ENCODE measurements at places on chromosomes 4 and X. TPM values are rescaled to one million over a fixed set of nuclear protein-coding genes. Genes with fewer than 3 reads are reported as not detected.

Gene MAMLD1
- 2.2 TPM for total RNA-seq

Gene BMX
- 0.07 TPM for total RNA-seq

Gene FAM50A
- 65.9 TPM for total RNA-seq

DNA sequence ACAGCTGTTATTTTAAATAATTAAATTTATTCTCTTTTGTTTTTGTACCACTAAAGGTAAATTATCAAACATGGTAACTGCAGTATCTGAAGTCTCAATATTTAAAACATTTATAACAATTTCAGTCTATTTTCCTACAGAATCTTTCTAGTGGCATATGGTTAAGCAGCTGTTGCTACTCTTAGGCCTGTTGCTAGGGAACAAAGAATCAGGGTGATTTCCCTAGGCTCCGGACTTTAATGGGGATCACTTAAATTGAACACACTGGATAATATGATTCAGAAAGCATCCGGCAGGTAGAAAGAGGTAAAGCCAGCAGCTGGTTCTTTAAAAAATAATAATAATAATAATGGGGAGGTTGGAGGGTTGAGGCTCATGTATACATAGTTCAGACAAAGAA lies 17.6 kb downstream of the FBXO8 start:
- H3K27me3 ChIP-seq: no peaks in the 10 kb centered on the region
- no peaks in the 10 kb centered on the region for H3K36me3 ChIP-seq

GRCh38 chr4:173704201-173704600 lies 174.2 kb upstream of the HAND2 start:
- DNase-seq: no peak
- no peaks in the 10 kb centered on the region for H3K4me1 ChIP-seq
- no peaks in the 10 kb centered on the region for H3K36me3 ChIP-seq
- H3K4me3 ChIP-seq: no peak overlapping the region
- H3K27me3 ChIP-seq: no peaks in the 10 kb centered on the region

DNA sequence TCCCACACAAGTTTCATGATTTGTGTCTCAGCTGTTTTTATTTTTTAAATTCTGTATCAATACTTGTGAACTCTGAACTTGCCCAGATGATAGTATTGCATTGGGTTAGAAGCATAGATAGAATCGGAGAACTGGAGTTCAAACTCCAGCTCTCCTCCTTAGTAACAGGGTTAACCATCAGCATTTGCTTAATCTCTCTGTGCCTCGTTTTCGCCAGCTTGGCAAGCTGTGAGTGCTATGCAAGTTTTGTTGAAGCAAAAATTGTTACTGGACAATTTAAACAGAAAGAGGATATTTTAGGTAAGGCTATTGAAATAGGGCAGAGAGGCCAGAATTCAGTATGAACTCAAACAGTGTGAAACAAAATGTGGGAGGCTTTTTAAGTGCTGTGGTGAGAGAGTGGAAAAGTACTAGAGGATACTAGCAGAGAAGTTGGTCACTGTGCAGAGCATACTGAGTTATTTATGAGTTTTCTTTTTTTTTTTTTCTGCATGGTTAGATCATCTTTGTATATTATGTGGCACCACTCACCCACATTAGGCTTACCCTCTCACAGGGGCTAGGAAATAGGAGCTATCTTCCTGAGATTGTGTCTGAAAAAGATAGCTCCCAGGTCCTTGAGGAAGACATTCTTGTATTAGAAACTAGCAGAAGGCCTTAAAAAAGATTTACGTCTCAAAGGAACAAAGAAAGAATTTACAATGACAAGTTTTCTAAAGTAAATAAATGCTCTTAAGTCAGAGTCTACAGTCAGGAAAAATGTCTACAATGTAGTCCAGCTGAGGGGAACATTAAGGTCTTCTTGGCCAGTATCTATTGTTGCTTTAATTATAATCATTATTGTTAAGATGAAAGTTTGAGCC lies 1126.6 kb downstream of the FAT4 start:
- peaks cover 3% of the 10 kb centered on the region for H3K4me1 ChIP-seq
- H3K36me3 ChIP-seq: no peaks in the 10 kb centered on the region
- no peak for DNase-seq
- no peaks in the 10 kb centered on the region for H3K27me3 ChIP-seq

GRCh38 chrX:151754047-151754429 lies 19.5 kb downstream of the CNGA2 start:
- H3K4me1 ChIP-seq: no peaks in the 10 kb centered on the region
- H3K36me3 ChIP-seq: no peaks in the 10 kb centered on the region

DNA sequence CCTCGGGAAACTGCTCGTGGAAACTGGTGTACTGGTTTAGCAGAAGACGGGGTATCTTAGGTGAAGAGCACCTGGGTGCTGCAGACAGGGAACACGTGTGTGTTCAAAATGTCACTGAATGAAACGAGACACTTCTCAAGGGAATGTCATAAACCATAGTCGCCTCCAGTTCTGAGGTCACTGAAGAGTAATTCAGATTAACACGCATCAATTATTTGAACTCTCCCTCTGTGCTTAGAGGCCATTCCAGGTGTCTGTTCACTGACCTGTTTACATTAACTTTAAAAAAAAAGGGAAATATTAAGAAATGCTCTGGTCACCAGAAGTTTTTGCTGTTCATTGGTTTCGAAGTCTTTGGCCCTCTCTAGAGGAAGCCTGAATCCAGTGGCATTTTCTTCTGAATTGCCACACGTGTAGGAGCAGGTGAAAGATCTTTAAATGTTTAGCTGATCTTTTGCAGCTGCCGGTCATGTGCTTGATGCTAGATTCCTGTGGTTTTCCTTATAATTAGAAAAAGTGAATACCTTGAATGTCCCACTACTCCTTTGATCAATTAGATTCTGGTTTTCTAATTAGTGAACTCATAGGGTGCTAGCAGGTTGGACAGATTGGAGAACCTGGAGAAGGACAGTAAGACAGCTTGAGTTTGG lies 330.5 kb downstream of the ARHGAP10 start:
- H3K27me3 ChIP-seq: no peaks in the 10 kb centered on the region
- no peak overlapping the region for H3K27ac ChIP-seq
- H3K4me3 ChIP-seq: no peak overlapping the region
- H3K36me3 ChIP-seq: no peaks in the 10 kb centered on the region

GRCh38 chr4:6125103-6125651 lies 75.2 kb downstream of the JAKMIP1 start:
- H3K4me3 ChIP-seq: no peak overlapping the region
- no peaks in the 10 kb centered on the region for H3K36me3 ChIP-seq
- no peak overlapping the region for H3K27ac ChIP-seq

DNA sequence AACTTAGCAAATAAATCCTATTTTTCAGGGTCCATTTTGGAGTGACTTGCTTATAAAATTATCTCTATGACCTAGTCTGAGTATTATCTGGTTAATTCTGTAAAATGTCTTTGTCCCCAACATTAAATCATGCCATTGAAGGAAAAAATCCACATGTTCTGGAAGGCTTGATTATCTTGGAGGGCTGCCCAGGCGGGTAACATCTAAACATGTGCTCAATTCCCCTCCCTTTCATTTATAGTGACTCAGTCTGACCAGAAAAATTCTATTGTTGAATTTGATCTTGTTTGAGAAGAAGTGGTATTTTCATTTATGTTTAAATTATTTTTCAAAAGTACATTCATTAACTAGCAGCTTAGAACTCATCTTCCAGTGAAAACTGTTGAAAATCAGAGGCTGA lies 55.4 kb upstream of the SLC10A7 start:
- H3K4me1 ChIP-seq: no peaks in the 10 kb centered on the region
- no peak for DNase-seq
- no peak overlapping the region for H3K27ac ChIP-seq
- H3K27me3 ChIP-seq: peaks cover 4% of the 10 kb centered on the region

DNA sequence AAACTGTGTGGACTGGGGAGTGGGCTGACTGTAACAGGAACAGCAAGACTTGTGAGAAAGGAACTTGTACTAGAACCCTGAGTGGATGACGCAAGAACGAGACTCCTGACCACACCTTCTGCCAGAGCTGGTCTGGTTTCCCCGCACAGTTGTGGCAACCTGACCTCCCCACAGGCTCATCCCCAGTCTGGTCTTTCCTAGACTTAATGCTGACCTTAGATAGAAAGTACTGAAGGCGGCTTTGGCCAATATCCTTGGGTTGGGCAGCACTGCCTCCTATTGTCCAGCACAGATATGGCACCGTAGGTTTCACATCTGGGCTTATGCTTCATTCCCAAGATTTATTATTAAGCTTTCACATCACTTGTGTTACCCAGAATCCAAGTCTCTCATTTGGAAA lies 137.8 kb upstream of the FRG1 start:
- H3K27ac ChIP-seq: no peak overlapping the region
- no peaks in the 10 kb centered on the region for H3K36me3 ChIP-seq
- no peaks in the 10 kb centered on the region for H3K27me3 ChIP-seq
- no peak overlapping the region for H3K4me3 ChIP-seq
- no peak for DNase-seq
- H3K4me1 ChIP-seq: no peaks in the 10 kb centered on the region

DNA sequence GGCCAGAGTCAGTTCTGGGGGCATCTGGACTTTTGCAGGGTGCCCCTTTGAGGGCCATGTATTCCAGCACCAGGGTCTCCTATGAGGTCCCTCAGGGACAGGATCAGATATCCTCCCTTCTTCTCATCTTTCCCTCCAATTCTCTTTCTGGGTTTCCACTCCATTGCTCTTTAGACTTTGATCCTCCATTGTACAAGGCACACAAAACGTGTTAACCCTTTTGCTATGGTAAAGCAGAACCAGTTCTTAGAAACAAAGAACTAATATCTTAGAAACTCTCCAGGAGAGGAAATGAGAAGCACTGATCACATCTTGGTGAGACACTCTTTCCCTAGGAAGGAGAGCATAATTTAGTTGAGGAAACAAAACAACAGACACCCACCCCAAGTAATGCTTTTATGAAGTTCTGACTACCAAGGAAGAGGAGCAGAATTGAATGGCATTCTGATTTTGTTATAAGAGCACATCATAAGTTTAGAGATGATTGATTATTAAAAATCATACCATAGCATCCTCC lies 200.7 kb upstream of the NPY2R start:
- no peak for DNase-seq
- no peak overlapping the region for H3K27ac ChIP-seq
- no peaks in the 10 kb centered on the region for H3K4me1 ChIP-seq
- no peaks in the 10 kb centered on the region for H3K27me3 ChIP-seq
- H3K4me3 ChIP-seq: no peak overlapping the region
- H3K36me3 ChIP-seq: no peaks in the 10 kb centered on the region

DNA sequence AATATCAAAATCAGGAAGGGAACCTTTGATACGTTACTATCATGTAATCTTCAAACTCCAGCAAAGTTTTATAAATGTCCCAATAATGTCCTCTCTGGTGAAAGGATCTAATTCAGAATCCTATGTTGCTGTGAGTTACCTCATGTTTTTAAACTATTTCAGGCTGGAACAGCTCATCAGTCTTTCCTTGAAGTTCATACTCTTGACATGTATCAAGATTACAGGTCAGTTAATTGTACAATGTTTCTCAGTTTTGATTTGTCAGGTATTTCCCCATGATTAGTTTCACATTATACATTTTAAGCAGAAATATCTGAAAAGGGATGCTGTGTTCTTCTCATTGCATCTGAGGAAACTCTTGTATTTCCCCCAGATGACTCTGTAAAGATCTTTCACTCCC lies 136.5 kb upstream of the HS3ST1 start:
- no peak overlapping the region for H3K27ac ChIP-seq
- DNase-seq: no peak
- H3K36me3 ChIP-seq: no peaks in the 10 kb centered on the region
- no peak overlapping the region for H3K4me3 ChIP-seq

DNA sequence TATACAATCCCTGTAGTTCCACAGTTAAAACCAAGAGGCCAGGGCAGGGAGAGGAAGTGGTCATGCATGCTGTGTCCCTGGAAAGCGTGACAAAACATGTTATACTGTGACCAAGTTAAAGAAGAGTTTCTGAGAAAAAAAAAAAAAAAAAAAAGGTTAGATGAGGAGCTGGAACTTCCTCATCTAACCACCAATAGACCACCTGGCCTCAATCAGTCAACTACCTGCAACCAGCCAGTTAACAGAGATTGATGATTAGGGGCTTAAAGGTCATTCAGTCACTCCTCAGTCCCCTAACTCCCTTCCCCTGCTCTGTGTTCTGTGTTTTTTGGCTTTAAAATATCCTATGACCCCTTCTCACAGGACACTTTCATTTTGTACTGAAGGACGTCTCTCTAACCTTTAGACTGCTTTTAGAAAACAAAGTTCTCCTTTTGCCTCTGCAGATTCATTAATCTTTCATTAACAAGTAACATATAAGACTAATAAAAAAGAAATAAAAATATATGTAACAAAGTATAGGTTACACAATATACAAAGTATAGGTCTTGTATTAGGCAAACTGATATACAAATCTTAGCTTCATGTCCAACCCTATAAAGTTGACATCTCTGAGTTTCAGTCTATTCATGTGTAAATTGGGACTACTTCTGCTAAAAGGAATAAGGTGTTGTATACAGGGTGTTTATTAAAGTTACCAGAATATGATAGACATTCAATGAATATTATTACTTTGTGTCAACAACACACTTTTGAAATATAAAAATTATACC lies 179.1 kb upstream of the NDST4 start:
- no peaks in the 10 kb centered on the region for H3K27me3 ChIP-seq
- no peak overlapping the region for H3K27ac ChIP-seq
- H3K4me1 ChIP-seq: no peaks in the 10 kb centered on the region
- H3K4me3 ChIP-seq: no peak overlapping the region
- no peaks in the 10 kb centered on the region for H3K36me3 ChIP-seq

- H3K4me1 ChIP-seq: no peaks in the 10 kb centered on the region
- no peak overlapping the region for H3K27ac ChIP-seq
- H3K36me3 ChIP-seq: no peaks in the 10 kb centered on the region
These were observed 106.2 kb downstream of the PRRG1 start for GRCh38 chrX:37455381-37455780.

DNA sequence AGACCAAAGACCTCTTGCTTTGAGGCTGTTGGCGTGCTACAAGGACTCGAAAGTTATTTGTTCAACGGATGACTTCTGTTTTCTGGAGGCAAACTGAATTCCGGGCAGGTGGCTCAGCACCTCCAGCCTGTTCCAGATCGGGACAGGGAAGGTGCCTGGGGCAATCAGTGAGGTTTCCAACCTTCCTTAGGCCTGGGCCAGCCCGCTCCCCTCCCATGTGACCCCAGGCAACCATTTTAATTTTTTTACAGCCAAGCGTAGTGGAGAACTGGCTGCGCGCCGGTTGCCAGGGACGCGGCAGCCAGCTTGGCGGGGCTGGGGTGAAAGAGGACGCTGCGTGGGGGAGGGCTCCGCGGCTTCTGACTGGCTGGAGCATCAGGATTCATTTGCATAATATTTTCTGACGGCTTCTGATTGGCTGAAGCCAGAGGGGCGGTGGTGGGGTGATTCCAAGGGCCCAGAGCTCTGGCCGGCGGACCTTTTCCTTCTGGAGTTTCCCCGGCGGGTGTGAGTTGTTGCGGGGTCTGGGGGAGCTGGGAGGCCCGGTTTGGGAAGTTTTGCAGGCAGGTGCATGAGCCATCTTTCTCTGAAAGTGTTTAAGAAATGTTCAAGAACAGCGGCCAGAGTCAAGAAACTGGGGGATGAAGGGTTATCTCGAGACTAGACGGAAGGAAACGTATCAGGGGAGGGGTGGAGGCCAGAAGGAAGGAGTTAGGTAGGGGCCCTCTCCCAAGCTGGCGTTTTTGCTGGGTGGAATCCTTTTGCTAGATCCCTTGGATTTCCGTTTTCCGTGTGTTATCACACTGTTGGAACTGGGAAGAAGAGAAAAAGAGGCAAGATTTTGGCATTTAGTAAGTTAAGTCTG lies at the start of gene MID1IP1:
Gene MID1IP1 (plus strand): TSS at position 479 of the 865 bp plus-strand sequence. CDS start 3,488 bp downstream, outside the sequence.
- H3K27ac ChIP-seq: peak within 1 kb of the TSS; percentile 96
- H3K4me1 ChIP-seq: peaks cover 16% of the 10 kb centered on the region
- DNase-seq: peak; percentile 93
- H3K36me3 ChIP-seq: no peaks in the 10 kb centered on the region
- peak within 1 kb of the TSS; percentile 40 for H3K4me3 ChIP-seq
- H3K27me3 ChIP-seq: no peaks in the 10 kb centered on the region

- DNase-seq: no peak
- no peaks in the 10 kb centered on the region for H3K4me1 ChIP-seq
- H3K4me3 ChIP-seq: no peak overlapping the region
- no peaks in the 10 kb centered on the region for H3K36me3 ChIP-seq
- no peak overlapping the region for H3K27ac ChIP-seq
- no peaks in the 10 kb centered on the region for H3K27me3 ChIP-seq
These were observed 352.8 kb upstream of the PABPC5 start for GRCh38 chrX:91081873-91082272.

All from hepatocyte (in vitro differentiated cells).